ENCODE measurements at places on chromosomes 6 and 20. TPM values are rescaled to one million over a fixed set of nuclear protein-coding genes. Genes with fewer than 3 reads are reported as not detected.

DNA sequence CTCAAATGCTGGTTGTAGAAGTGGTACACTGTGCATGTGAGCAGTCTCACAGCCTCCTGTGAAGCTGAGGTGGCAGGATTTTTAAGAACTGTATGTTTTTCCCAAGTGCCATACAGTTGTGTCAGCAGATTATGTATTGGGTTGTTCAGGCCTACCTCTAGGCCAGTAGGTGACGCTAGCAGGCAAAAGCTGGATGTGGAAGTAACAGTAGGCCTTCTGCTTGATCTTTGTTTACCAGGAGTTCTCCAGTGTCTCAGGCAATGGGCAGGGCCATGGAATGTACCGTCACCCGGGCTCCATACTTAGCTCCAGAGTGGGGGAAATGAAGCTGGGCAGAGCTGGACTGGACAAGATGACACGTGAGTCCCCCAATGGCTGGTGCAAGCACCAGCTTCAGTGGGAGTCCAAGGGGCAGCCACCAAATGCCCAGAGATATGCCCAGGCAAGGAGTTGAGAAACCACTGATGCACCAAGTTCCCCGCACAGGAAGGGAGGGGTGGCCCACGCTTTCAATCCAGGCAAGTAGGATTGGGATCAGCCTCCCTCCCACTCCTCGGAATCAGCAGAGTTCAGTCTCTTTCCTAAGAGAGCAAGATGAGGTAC is 289.7 kb downstream of the HTR1B start:
- peak; percentile 81 for DNase-seq

DNA sequence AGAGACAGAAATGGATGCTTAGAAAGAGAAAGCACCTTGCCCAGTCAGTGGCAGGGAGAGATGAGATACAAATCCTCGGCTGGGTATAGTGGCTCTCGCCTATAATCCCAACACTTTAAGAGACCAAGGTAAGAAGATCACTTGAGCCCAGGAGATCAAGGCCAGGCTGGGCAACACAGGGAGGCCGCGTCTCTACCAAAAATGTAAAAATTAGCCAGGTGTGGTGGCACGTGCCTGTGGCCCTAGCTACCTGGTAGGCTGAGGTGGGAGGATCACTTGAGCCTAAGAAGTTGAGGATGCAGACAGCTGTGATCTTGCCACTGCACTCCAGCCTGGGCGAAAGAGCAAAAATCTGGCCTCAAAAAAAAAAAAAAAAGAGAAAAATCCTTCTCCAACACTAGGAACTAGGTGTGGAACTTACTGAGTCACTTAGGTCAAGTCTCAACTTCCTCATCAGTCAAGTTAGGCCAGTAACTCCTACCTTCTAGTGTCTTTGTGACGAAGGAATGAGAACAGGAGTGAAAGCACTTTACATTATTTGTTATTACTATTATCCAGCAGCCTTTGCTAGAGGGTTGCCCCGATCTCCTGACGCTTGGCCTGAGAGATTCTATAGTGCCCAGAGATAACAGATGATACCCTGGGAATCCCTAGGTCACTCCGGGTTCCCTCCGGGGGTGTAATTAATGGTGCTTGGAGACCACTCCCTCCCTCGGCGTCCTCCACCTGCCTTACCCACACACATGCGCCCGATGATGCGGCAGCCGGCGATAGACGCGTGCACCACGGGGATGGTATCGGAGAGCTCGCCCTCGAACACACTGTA is 918 bp downstream of the EIF6 start:
- no peak for DNase-seq

- no peak for DNase-seq
Measured at GRCh38 chr6:86756640-86757229, 180.6 kb upstream of the HTR1E start.

DNA sequence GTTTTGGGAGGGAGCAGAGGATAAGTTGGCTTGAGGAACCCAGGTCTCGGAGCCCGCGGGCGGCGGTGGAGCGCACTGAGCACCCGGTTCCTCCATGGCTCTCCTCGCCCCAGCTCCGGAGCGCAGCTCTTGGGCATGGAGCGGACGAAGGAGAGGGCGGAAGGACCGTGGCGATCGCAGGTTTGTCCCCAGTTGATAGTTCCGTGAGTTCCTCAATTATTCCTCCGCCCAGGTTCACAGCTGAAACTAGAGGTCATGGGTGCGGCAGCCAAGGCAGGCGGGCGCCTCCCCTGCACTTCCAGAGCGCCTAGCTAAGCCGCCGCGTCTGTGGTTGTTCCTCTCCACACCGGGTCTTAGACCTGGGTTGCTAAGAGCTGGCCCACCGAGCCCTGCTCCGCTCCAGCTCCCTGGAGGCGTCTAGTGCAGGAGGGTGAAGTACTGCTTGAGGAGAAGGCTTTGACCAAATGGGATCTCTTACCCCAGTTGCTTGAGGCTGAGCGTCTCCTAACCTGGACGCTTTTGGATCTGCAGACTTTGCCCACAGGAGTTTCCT is at the start of gene HTR1B:
TSS of gene HTR1B (minus strand) at position 184 of the 553 bp plus-strand sequence. CDS start at position 96, 88 bp downstream.
- peak; percentile 87 for DNase-seq

DNA sequence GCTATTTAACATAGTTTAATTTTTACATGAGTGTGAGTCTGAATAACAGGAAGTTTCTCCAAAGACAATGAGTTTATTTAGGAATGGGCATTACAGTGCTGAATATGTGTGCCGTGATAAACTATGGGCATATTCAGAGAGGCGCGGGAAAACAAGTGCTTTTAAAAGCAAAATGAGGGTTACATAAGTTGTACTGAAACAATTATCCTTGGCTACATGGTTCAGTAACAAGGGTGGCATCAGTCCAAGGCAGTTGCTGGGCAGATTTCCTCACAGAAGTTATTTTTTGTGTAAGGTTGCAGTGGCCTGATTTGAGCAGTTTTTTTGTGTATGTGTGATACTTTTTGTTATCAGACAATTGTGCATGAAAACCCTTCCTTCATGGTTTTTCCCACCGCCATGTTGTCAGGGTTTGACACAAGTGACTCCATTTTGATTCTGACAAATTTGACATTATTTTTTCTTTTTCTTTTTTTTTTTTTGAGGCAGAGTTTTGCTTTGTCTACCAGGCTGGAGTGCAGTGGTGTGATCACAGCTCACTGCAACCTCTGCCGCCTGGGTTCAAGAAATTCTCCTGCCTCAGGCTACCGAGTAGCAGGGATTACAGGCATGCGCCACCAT is 22.3 kb upstream of the PXDC1 start:
- DNase-seq, result no peak

DNA sequence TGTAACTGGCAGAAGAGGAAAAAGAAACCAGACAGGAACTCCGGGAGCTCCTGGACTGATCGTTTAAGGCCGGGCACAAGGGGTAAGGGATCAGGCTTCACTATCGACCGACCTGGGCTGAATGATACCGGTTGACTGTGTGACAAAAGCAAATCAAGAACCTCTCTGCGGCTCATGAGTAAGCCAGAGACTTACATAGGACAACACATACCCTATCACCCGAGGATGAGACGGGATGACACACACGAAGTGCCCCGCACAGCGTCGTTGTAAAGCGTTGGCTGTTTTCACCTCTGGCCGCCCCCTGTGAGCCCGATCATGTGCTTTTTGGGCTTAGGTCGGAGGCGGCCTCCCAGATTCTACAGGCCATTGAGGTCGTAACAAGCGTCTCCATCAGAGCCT is 695 bp upstream of the TGIF2 start:
- no peak for DNase-seq

DNA sequence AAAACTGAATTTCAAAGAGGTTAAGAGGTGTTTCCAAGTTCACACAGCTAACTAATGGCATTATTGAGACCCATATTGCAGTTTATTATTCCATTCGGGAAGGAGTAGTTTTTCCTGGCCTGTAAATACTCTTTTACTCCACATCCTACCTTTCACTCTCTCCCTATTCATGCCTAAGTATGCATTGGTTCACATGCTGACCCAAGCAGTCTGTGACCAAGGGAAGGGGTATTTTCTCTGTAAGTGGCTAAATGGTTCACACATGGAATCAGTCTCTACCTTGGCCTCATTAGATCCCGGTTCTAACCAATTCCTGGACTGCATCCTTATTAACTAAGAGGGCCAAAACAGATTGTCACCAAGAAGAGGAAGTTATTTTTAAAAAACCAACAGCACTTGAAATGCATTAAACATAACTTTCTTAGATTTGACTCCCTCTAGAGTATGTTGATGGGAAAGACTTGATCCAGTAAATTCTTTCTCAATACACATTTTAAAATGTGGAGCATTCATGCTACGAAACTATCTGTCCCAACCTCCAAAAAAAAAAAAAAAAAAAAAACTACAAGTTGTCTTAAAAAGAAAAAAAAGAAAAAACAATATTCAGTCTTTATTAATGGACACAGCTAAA is 17.8 kb upstream of the RSPO3 start:
- DNase-seq, result no peak

GRCh38 chr6:107604549-107604948 is 114.6 kb downstream of the SOBP start:
- DNase-seq, result peak; percentile 73

GRCh38 chr20:38043512-38044300 is 10.2 kb downstream of the RPRD1B start:
- no peak for DNase-seq

DNA sequence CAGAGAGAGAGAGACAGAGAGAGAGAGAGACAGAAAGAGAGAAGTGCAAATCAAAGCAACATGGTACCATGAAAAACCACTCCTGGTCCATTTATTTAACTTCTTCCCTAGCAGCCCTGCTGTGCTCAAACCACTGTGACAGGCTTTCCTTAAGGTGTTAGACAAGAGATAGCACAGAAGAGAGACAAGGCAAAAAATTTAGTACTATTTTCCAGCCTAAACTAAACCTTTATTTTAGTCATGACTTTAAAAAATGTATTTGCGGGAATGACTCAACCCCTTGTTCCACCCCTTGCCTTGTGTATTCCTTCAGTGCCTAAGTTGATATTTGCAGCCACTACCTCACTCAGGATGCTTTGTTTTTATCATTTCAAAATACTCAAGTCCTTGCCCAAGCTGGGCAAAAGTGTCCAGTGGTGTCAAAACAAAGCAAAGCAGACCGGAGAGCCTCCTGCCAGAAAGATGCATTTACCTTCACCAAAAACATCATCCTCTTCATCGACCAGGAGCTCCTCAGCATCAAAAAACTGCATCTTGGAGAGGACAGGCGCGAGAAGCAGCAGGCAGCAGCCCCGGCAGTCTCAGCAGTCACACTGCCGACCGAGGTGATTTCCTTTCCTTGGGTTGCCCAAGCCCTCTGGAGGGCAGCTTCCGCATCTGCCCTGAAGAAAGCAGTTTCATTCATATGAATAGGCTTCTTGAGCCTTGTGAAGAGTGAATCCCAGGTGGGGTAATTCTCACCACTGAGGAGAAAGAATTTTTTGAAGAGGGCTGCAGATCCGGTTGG is at the start of gene RIPOR2:
TSS of gene RIPOR2 (minus strand) at position 595 of the 787 bp plus-strand sequence. CDS start at position 533, 62 bp downstream.
- DNase-seq, result peak; percentile 89

- no peak for DNase-seq
Measured at GRCh38 chr6:36510365-36510764, 36.9 kb downstream of the STK38 start.

DNA sequence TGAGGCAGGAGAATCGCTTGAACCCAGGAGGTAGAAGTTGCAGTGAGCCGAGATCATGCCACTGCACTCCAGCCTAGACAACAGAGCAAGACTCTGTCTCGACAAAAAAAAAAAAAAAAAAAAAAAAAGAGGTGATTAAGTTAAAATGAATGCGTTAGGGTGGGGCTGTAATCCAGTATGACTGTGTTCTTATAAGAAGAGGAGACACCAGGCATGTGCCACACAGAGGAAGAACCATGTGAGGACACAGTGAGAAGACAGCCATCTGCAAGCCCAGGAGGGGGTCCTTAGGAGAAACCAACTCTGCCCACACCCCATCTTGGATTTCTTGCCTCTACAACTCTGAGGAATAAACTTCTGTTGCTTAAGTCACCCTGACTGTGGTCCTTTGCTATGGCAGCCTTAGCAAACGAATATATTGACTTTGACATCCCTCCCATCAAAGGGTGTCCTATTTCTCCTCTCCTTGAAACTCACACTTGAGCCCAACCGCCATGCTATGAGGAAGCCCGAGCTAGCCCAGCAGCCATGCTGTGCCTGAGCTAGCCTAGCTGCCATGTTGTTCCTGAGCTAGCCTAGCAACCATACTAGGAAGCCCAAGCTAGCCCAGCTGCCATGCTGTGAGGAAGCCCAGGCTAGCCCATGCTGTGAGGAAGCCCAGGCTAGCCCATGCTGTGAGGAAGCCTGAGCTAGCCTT is 15.8 kb upstream of the PPP1R16B start:
- no peak for DNase-seq

DNA sequence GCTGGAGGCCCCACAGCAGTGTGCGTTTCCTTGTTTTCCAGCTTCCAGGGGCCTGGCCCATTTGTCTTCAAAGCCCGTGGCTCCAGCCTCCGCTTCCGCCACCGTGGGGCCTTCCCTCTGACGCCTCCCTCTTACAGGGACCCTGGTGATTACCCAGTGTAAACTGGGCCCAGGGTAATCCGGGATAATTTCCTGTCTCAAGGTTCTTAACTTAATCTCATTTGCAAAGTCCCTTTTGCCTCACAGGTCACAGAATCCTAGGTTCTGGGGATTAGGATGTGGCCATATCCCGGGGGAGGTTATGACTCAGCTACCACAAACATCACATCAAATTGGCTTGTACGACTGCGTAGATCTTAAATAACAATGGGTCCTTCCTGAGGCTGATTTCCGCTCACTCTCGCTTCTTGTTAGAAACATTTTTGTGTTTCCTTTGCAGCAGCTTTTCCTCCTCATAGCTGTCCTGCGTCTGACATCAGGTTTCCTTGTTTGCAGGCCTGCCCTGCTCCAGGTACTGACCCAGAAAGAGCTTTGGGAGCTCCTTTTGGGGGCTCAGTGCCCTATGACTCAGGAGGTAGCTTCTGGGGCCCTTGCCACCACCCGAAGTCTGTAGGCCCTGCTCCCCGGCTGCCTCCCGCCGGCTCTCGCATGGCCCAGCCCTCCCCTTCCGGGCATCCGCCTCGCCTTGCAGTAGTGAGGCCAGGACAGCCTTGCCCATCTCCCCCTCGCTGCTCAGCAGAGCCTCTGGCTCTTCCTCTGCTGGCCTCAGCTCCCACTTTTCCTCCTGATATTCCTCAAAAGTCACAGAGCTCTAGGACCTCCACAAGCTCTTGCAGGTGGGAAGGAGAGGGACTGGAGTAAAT is 100.5 kb downstream of the ERMARD start:
- peak; percentile 70 for DNase-seq

- DNase-seq, result no peak
Measured at GRCh38 chr6:129135451-129135850, 252.5 kb downstream of the LAMA2 start.

GRCh38 chr6:53128842-53129241 is 19.8 kb downstream of the GCM1 start:
- no peak for DNase-seq

- DNase-seq, result peak; percentile 96
Measured at GRCh38 chr20:38057351-38057972, 23.9 kb downstream of the RPRD1B start.

- no peak for DNase-seq
Measured at GRCh38 chr6:165618241-165618640, 44.8 kb downstream of the PDE10A start.

Gene IMPG1
- total RNA-seq, result not detected

Gene RAMACL
- total RNA-seq, result 2.5 TPM

Gene CNKSR3
- 8.0 TPM for total RNA-seq

Gene PTCRA
- not detected for total RNA-seq

Gene DLL1
- 7.4 TPM for total RNA-seq

Gene ZNF831
- total RNA-seq, result not detected

Gene LHFPL5
- not detected for total RNA-seq

Gene DSP
- 127 TPM for total RNA-seq

Gene CRISP3
- not detected for total RNA-seq

Gene FERMT1
- total RNA-seq, result 3.5 TPM

Measured in endodermal cell (in vitro differentiated cells).